Stimulated activated CD4-positive, alpha-beta T cell treated with anti-CD3 and anti-CD28 coated beads, Interleukin-2, amount 100 ng/mL, for 48 hours (primary cell): ENCODE measurements at places on chromosomes 7 and 10.

DNA sequence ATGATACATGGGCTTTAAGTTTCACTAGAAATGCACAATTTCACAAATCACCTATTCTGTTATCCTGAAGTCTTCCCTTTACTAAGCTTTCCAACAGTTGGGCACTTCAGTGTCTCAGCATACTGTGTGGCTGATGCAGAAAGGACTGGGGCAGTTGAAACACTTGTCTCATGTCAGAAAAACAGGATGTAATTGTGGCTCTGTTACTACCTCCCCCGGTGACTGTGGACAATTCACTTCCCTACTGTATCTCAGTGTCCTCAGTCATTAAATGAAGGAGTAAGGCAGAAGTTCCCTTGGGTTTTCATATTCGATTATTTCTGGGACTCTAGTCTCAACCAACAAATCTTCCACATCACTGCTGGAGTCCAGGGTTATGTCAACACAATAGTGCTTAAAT is 17.9 kb downstream of the ANKRD22 start:
- no peak for DNase-seq

GRCh38 chr7:95045236-95045923 is 138.0 kb downstream of the PPP1R9A start:
- DNase-seq, result no peak

DNA sequence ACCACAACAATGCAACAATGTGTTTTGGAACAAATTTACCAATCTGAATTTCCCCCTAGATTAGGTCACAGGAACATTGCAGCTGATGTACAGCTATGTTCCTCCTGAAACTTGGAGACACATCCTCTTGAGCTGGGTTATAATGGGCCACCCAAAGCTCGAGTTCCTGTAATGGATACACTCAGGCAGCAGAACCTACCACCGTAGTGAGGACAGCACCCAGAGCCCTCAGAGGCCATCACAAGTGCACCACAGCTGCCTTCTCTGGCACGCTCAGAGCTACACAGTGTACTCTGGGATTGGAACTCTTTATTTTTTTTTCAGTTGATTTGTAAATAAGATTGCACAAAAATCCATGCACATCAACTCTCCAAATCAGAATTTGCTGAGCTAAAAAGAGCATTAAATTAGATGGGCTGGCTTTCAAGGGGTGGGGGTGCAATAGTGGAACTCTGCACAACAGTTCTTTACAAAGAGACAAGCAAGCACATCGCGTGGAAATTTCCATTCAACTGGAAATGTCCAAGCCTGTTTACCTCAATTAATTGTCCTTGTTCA is 56.7 kb downstream of the EGFR start:
- no peak for DNase-seq

- no peak for DNase-seq
Measured at GRCh38 chr7:7773334-7774309, 55.2 kb upstream of the RPA3 start.

GRCh38 chr7:157432957-157433576 is 96.3 kb downstream of the DNAJB6 start:
- peak; percentile 60 for DNase-seq
